ENCODE measurements at places on chromosomes 2 and 18.

DNA sequence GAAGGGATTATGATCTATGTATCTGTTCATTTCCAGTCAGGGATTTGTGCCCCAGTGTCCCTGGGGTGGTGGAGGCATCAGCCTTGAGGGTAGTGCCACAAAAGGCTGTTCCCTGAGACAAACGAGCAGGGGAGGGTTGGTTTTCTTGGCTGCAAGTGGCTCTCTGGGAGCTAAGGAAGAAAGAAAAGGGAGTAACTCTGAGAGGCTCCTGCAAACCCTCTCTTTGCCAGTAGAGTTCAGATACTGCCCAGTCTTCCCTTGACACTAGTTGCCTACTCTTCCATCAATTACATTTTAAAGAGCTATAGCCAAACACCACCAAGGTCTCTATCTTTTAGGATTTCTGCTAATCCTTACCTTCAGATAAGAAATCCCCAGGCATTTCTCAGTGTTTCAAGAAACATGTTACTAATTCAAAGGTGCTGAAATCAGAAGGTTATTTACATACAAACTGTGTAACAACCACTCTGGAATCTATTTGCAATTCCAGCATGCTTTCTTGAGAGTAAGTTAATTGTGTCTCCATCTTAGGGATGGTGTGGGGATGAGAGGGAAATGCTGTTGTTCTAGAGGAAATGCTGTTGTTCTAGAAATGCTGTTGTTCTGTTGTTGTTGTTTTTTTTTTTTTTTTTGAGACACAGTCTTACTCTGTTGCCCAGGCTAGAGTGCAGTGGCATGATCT lies 18.7 kb upstream of the KCTD1 start:
- DNase-seq = no peak

- no peak for DNase-seq
Observed at GRCh38 chr2:31813016-31813415, 197.8 kb downstream of the MEMO1 start.

- DNase-seq = peak; percentile 53
Observed at GRCh38 chr2:171404261-171404660, 29.5 kb downstream of the METTL8 start.

- DNase-seq = no peak
Observed at GRCh38 chr18:73900106-73900835, 247.4 kb downstream of the FBXO15 start.

GRCh38 chr2:55364189-55365055 lies 55.2 kb downstream of the CCDC88A start:
- DNase-seq = peak; percentile 40

DNA sequence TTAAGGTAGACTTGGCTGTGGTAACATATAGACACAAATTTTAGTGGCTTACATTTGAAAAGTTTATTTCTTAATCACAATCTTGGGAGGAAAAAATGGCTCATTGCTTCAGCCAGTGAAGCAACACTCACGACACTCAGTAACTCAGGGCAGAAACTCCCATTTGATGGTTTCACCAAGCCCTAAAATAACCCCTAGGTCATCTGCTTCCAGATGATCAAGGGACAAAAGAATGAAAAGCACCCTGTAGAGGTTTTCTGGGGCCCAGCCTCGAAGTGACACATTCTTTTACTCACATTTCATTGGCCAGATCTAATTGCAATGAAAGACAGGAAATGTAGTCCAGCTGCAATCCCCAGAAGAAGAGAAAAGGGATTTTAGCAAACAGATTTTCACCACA lies 275.9 kb downstream of the TMX3 start:
- DNase-seq = peak; percentile 73

- no peak for DNase-seq
Observed at GRCh38 chr18:12308386-12309100, 502 bp downstream of the TUBB6 start.

GRCh38 chr2:85245891-85246290 lies 81.9 kb downstream of the TGOLN2 start:
- no peak for DNase-seq

DNA sequence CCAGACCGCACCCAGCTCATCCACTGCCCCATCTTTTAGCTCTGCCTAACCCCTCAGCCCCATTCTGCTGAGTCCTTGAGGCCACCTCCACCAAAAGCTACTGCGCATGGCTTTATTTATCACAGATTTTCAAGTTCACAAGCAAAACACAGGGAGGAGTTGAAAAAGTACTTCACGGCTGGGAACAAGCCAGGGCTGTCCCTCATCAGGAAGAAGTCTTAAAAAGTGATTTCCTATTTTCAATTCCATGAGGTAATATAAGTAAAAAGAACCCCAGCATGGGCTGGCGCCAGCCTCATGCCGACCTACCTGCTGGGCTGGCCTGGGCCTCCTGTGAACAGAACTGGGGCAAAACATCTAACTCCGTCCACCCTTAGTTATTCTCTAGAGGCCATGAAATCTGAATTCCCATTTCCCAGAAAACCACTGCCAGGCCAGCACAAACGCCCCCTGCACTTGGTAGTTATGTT lies 69.0 kb downstream of the POLR1A start:
- DNase-seq = no peak

- DNase-seq = no peak
Observed at GRCh38 chr2:161131074-161131680, 29.1 kb upstream of the TANK start.

DNA sequence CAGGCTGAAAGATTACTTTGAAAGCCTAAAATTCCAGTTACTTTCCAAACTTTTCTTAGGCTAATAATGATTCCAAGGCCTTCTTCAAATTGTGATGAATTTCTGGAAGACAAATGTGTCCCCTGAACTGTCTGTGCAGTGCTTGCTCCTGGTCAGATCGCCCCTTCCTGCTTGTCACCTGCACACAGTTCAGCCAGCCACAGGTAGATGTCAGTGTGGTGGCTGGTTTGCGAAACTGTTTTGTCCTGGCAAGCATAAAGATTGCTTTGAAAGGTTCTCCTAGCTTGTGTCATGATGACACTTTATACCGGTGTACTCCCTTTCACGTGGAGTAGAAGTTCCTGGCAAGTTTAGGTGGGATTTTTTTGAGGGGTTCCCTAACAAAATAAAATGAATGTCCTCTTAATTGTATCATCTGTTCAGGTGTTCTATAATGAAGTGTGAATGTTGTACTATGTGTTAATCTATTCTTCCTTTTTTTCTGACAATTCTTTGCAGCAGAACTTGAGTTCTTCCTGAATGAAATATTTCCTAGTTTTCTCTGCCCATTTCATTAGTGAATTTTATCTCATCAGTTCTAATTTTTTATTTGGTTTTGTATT lies 298.8 kb downstream of the ZNF407 start:
- DNase-seq = peak; percentile 12

DNA sequence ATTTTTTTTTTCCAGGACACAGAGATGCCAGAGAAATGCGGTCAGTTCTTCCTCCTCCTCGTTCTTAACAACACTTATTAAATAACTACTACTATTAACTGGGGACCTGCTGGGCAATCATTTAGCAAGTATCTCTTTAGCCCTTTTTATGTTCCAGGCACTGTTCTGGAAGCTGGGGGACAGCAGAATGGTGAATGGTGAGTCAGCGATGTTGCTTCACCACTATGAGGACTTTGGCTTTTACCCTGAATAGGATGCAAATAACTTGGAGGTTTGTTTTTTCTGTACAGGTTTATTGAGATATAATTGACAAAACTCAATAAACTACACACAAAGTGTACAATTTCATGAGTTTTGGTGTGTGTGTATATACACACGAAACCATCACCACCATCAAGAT lies 179.9 kb upstream of the MSH6 start:
- DNase-seq = peak; percentile 26

- DNase-seq = no peak
Observed at GRCh38 chr18:53937037-53937436, 287.4 kb downstream of the MBD2 start.

GRCh38 chr2:47869859-47870595 lies 36.3 kb downstream of the FBXO11 start:
- no peak for DNase-seq

GRCh38 chr18:22001912-22002487 lies 167.4 kb upstream of the GATA6 start:
- DNase-seq = no peak

- no peak for DNase-seq
Observed at GRCh38 chr2:86134709-86135108, 28.7 kb downstream of the PTCD3 start.

DNA sequence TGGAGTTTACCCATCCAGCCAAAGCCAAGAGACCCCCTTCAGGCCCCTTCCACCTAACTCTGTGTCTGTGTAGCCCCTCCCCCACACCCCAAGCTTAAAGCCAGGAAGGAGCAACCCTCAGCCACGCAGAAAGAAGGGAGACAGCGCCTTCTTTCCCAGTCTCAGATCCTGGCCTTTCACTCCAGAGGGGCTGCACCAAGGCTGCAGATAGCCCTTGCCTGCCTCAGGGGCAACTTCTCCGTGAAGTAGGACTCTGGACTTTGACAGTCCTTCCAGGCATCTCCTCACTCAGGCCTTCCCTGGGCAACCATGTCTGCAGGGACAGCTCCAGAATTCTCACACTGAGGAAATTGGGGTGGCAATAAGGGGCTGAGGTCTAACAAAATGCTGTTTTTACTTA lies 26.9 kb upstream of the EN1 start:
- no peak for DNase-seq

GRCh38 chr18:44143072-44143471 lies 537.6 kb upstream of the SETBP1 start:
- DNase-seq = no peak

- DNase-seq = no peak
Observed at GRCh38 chr18:59923539-59924196, 23.9 kb downstream of the PMAIP1 start.

- no peak for DNase-seq
Observed at GRCh38 chr18:48007955-48008701, 77.7 kb upstream of the SMAD2 start.

- no peak for DNase-seq
Observed at GRCh38 chr18:78566065-78566464, 413.6 kb upstream of the SALL3 start.

GRCh38 chr2:235637896-235638295 lies 144.1 kb downstream of the AGAP1 start:
- no peak for DNase-seq

GRCh38 chr2:45768208-45768607 lies 116.7 kb downstream of the PRKCE start:
- no peak for DNase-seq

- DNase-seq = no peak
Observed at GRCh38 chr2:216372761-216373291, 543 bp upstream of the MARCHF4 start.

- DNase-seq = no peak
Observed at GRCh38 chr2:203018181-203018580, 3.5 kb downstream of the NBEAL1 start.

DNA sequence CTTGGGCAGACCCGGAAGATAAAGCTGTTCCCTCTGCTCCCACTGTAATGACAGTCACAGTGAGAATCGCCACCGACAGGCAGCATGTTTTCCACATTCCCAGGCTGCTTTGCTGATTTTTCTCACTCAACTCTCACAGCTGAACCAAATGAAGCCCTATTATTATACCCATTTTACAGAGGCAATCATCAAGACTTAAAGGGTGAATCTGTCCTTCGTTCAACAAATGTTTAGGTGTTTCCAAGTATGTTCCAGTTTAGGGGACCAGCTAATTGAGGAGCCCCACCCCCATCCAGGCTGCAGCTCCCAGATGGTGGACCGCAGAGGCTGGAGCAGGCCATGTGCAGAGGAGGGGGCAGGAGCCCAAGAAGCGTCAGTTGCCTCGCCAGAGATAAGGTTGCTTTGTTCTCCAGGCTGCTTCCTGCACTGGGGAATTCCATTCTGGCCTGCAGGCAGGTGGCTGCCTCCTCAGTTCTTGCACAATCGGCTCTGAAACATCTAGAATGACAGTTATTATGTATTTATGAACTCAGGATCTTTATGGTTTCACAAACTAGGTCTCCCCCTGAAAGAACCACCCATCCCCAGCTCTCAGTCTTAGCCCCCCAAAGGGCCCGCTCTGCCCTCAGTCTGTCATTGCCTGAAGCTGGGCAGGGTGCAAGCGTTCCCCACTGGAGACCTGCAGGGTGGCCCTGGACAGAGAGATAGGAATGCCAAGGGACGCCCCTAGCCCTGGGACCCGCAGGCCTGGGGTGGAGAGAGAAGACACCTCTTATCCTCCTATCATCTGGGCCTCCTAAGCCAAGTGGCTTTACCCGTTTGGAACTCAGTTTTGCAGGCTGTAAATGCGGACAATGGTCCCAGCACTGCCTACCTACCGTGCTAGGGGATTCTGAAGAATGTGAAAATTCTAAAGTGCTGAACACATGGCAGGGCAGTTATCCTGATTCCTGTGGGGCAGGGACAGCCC lies 49.1 kb upstream of the MYCN start:
- no peak for DNase-seq

DNA sequence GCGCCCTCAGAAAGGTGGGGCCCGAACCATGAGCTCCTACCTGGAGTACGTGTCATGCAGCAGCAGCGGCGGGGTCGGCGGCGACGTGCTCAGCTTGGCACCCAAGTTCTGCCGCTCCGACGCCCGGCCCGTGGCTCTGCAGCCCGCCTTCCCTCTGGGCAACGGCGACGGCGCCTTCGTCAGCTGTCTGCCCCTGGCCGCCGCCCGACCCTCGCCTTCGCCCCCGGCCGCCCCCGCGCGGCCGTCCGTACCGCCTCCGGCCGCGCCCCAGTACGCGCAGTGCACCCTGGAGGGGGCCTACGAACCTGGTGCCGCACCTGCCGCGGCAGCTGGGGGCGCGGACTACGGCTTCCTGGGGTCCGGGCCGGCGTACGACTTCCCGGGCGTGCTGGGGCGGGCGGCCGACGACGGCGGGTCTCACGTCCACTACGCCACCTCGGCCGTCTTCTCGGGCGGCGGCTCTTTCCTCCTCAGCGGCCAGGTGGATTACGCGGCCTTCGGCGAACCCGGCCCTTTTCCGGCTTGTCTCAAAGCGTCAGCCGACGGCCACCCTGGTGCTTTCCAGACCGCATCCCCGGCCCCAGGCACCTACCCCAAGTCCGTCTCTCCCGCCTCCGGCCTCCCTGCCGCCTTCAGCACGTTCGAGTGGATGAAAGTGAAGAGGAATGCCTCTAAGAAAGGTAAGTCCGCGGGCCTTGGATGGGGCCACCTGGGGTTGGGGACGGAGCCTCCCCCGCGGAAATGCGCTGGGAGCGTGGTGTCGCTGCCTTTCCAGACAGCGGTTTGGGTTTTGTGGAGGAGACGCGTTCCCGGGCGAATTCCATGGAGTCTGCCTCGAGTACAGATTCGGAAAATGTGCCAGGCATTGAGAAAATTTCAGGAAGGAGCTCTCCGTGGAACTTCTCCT lies 559 bp downstream of the HOXD1 start:
- DNase-seq = no peak

DNA sequence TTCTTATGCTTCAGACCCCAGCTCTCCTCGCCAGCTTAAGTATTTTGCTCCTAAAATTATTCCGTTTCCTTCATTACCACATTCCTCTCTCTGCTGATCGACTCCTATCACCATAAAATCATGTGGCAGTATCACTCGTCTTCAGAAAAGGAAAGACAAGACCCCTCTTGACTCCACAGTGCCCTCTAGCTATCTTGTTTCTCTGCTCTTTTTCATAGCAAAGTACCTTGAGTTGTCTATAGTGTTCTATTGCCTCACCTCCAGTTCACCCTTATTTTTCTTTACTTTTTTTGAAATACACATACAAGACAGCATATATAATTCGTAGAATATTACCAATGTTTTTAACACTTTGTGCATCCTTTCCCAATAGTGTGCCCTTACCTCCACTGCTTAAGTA lies 273.2 kb upstream of the SIX3 start:
- DNase-seq = no peak

GRCh38 chr2:187079901-187080300 lies 230.9 kb upstream of the ZSWIM2 start:
- no peak for DNase-seq

All from epithelial cell of proximal tubule (primary cell).